ENCODE measurements at places on chromosomes 2 and 18.
A peak's percentile ranks its signal among the peaks of the same experiment; 100 is the strongest.

- DNase-seq: peak; percentile 94
Observed at GRCh38 chr2:167292430-167293171, 404.3 kb downstream of the XIRP2 start.

DNA sequence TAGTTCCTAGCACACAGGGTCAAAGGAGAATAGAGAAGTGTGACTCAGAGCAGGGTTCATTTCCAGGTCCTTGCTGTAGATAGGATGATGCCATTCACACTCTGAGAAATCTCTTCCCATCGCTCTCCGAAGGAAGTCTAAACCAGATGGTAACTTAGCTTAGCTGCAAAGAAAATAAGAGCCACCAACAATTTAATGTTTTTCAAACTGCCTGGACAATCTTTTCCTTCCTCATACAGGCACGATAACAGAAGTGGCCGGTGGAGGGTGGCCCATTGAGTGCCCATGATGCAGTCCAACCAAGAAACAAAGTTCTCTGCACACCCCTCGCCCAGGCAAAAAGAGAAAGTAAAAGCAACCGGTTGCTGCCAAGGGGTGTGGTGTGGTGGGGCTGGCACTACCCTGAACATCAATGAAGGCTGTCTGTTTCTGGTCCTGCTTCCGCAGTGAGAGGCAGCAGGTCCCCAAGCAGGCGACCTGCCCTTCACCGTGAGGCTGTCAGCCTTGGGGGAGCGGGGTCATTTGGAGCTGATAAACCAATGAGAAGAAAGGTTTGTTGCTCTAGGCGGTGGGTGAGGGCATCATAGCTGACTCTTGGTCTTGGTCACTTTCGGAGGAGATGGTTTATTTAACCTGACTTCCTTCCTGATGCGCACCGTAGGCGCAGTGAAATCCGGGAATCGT lies 105.6 kb upstream of the CD302 start:
- no peak for DNase-seq

- no peak for DNase-seq
Observed at GRCh38 chr2:207823865-207824264, 54.2 kb upstream of the FZD5 start.

DNA sequence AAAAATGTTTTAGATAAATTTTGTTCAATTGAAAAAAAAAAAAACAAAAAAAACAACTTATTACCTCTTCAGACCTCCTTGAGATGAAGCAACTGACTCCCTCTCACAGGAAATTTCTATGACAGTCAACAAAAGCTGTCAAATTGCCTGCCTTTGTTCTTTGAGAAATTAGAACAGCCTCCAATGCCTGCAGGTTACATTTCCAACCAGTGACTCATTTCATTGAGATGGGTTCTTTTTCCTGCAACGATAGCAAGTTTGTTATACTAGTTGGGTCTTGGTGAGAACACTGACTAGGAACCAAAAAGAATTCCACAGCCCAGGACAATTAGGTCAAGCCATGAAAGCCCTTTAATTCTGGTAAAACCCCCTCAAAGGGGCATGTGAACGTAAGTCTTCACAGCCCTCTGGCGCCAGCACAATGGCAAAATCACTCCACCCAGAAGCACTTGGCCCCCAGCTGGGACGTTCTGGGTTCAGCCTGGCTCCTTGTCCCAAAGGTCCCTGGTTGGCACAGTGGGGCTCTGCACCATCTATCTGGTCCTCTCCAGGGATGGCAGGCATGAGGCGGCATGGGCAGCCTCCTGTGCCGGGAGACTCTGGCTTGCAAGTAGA lies 87.0 kb downstream of the SPP2 start:
- DNase-seq: no peak

GRCh38 chr2:75053484-75054112 lies 95.2 kb downstream of the POLE4 start:
- DNase-seq: no peak

- DNase-seq: no peak
Observed at GRCh38 chr18:34805878-34806351, 95.8 kb downstream of the DTNA start.

DNA sequence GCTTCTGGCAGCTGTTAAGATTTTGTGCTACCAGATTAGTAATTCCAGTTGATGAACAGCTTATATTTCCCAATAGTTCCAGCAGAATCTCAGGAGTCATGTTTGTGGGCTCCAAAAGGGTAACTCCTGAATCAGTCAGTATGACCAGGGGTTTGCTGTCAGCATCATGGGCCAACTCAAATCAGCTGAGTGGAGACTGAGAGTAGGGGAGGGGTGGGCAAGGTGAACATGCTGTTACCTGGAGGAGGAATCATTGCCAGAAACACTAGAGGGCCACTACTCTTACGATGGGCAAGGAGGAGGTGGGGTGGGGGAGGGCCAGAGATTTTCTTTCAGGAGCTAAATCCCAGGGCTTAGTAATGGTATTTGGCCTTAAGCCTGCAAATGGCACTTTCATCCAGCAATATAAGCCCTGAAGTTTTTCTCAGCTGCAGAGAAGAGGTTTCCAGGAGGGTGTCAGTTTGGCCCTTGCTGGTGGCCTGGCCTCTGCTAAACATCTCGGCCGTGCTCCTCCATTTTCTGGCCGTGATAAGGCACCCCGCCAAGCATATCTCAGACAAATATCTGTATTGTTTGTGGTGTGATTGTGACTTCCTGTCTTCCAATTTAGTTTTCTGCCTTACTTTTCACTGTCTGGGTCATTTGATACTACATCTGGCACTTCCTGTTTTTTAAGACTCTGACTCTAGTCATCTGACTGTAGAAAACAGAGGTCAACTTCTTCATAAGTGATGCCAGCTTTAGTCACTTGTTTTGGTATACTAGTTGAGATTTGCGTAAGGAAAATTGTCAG lies 120.5 kb upstream of the CXCR4 start:
- DNase-seq: no peak

DNA sequence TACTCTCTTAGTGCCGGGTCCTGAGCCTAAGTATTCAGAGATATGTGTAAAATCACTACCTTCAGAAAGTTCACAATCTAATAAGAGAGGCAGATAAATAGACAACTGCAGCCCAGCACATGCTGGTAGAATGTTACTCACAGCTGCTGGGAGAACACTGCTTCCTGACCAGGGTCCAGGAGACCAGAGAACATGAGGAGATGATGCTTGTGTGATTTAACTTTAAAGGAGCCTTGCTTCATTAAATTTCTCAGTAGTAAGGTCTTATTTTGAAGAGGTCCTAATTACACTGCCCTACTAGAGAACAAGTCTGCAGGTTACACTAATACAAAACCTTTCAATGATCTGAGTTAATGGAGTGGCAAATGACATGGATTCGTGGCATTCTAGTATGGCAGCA lies 209.9 kb upstream of the TRIB2 start:
- DNase-seq: no peak

- DNase-seq: no peak
Observed at GRCh38 chr18:70165936-70166335, 39.6 kb downstream of the RTTN start.
